AG10803 (cell line): ENCODE measurements at places on chromosomes 3 and 15.

GRCh38 chr15:59531066-59531675 is 80.4 kb upstream of the GCNT3 start:
- DNase-seq: no peak

DNA sequence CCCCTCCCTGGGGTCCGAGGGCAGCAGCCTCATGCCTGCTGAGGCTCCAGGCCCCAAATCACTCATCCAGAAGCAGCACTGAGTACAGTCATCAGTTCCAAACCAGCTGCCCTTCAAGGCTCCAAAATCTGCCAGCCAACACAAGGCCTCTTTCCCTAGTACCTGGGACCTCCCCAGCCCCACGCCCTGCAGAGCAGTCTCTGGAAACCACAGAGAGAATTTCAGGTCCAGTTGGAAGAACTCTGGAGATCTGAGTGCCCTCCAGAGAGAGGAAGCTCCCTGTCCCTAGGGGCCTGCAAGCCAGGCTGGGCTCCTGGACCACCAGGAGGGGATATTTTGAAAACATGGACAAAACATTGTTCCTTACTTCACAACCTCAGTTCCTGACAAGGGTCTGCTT is 26.2 kb downstream of the TKT start:
- DNase-seq: no peak

DNA sequence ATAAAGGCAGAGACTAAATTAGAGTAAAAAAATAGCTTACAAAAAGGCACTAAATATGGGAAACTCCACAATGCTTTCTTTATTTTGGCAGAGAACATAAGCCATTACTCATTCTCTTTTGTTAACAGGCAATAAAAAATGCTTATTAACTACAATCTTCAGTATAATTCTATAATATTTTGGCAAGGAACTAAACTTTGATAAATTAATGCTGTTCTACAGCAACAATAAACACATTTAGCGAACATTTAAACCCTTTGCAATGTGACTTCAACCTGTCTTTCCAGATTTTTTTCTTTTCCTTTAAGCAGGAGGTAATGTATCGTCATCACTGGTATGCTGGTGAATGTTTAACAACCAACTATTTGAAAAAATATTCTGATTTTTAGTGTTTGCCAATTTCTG is 42.2 kb upstream of the POU1F1 start:
- no peak for DNase-seq

GRCh38 chr15:42908538-42908937 is 12.0 kb downstream of the TTBK2 start:
- DNase-seq: no peak

- peak; percentile 38 for DNase-seq
These were observed 102.2 kb downstream of the ABHD5 start for GRCh38 chr3:43792904-43793303.

GRCh38 chr15:38378161-38378560 is 75.8 kb upstream of the FAM98B start:
- DNase-seq: peak; percentile 20

GRCh38 chr15:84878504-84878903 is 6.0 kb upstream of the SLC28A1 start:
- peak; percentile 60 for DNase-seq

DNA sequence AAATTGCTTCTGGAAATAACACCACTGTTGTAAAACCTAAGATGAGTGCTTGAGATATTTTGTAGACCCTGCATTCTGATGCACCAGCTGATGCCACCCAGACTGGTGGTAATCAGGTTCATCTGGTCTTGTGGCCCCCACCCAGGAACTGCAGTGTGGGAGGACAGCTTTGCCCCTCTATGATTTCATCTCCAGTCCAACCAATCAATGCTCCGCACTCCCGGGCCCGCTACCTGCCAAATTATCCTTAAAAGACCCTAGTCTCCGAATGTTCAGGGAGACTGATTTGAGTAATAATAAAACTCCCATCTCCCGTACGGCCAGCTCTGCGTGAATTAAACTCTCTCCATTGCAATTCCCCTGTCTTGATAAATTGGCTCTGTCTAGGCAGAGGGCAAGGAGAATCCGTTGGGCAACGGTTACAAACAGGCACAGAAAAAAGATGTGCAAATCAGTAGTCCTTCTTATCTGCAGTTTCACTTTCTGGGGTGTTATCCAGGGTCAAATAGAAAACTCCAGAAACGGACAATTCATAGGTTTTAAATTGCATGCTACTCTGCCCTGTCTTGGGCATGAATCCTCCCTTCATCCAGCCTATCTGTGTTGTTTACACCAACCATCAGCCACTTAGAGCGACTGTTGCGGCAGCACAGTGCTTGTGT is 29.2 kb upstream of the TRPM1 start:
- no peak for DNase-seq

DNA sequence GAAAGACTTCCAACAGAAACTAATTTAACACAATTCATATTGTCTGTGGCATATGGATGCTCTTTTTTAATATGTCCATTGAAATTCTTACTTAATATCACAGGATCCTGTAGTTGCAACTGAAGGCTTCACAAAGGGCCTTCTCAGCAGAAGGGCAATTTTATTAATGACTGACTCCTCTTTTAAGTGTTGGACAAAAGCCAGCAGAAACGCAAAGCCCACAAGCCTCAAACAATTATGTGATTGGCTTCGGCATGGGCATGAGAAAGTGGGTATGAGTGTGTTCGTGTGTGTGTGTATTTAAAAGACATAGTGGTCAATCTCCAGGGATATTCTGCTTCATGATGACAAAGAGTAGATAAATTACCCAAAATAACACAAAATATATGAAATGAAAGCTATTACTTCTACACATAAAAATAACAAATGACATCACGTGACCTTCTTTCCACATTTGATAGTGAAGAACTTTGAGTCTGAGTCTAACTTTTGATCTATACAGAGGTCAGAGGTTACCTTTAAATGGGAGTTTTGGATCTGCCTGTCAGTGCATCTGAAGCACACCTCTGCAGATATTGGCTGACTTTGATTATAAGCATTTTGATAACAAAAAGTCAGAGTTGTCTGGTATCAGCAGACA is 496.9 kb downstream of the CADM2 start:
- no peak for DNase-seq

GRCh38 chr3:27224197-27224596 is 145.0 kb downstream of the NEK10 start:
- DNase-seq: peak; percentile 52

- DNase-seq: peak; percentile 96
These were observed 194.7 kb downstream of the LPP start for GRCh38 chr3:188348435-188349244.

- no peak for DNase-seq
These were observed 10.9 kb upstream of the SRGAP3 start for GRCh38 chr3:9260305-9260704.

DNA sequence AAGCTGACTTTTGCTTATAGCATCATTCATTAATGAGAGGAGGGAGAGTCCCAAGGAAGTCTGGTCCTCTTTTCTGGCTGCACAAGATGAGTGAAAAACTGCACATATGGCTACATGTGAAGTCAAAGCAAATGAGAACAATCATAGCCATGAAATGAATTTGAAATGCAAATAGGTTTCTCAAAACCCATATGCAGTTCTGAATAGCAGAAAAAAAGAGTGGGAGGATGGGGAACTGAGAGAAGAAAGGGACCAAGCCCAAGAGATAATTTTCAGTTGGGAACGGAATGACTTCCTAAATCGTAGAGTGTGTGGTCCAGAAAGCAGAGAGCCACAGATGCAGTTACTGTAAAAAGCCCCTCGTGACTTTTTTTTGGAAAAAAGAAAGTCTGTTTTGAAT is 66.3 kb downstream of the GTPBP8 start:
- DNase-seq: no peak

DNA sequence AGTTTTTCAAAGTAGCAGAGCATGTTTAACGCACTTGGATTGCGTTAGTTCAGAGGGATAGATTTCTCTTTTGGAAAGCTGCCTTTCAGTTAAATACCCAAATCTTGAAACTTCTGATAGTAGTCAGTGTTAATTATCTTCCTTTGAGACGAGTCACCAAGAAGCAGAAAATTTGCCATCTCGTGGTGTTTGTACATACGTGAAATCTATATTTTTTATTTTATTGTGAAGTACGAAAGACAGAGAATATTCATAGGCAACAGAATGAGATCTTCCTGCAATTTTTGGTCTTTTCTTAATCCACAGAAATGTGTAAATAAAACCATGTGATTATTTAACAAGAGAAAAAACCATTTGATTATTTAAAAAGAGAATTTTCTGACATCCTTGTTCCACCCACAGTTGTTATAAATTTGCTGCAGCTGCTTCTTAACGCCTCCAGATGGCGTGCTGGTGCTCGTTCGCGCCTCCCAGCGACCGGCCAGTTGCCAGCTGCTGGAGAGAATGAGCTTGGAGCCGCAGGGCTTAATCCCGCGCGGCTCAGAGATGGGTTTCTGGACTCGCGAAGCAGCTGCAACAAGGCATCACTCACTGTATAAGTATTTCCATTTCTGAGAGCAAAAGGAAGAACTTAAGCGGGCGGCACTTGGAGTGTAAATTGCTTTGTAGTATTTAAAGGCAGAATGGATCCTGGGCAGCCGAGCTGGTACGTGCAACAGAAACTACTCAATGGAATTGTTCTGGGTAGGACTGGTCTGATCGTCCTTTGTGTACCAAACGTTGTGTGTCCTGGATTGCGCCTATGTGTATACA is 10.5 kb upstream of the SLITRK3 start:
- DNase-seq: peak; percentile 72

DNA sequence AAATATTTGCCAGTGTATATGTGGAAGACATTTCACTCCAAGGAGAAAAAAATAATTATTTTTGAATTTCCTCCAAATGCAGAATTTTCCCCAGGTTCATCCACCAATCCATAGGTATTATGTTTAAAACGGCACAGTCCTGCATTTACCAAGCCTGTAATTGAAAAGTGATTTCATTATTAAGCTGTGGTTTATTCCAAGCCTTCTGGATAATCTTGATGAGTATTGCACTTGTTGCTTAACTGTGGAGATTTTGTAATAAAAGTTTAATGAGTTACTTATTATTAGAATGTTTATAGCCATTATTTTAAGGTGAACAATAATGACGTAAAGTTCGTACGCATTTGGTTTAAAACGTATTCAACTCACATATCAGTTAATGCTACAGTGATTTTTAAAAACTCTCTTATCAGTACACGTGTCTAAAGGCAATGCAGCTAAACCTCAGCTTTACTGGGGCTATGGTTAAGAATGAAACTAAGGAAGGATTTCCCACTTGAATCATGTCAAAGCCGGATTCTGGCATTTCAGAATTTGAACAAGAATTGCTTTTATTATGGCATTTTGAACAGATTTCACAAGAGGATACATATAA is 283.9 kb downstream of the MECOM start:
- no peak for DNase-seq

- no peak for DNase-seq
These were observed 58.0 kb downstream of the IGF1R start for GRCh38 chr15:98706387-98706786.

GRCh38 chr3:46866720-46867549 is 3.7 kb upstream of the MYL3 start:
- peak; percentile 34 for DNase-seq

DNA sequence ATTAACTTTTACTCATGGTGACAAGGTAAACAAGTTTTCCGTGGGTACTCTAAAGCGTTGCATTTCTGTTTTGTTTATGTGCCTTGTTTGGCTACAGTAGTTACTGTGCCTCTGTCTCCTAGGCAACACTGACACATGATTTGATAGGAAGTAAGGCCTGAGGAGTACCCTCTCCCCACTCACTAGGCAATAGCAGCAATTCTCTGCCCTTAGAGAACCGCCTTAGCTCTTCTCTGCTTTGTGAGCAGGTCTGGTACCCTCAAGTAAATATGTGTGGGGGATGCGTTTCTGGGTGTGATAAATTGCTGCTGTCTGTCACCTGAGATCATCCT is at the start of gene IL5RA:
IL5RA (minus strand) TSS at position 76 of the 332 bp plus-strand sequence. CDS start 5,390 bp downstream, outside the sequence.
- DNase-seq: no peak

- DNase-seq: no peak
These were observed 51.3 kb upstream of the SCAANT1 start for GRCh38 chr3:63963496-63963895.

GRCh38 chr3:64647825-64648224 is 40.0 kb downstream of the ADAMTS9 start:
- no peak for DNase-seq

GRCh38 chr3:101945980-101946379 is 96.7 kb downstream of the NFKBIZ start:
- DNase-seq: no peak
